ENCODE measurements at places on chromosomes 1 and 21.

DNA sequence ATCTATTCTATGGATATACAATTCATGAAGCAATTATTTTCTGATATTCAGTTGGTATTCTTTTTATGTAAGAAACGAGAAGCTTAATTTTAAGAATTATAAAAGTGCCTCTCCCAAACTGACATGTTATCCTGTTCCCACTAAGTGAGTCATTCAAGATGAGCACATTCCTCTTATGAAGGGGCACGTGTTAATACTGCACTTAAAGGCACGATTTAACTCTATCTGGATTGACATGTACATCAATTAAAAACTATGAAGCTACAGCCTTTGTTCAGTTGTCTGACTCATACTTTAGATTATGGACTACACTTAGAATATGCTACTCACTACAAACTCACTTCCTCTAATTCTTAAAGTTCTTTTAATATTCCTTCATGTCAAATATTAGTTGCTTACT is 111.6 kb downstream of the CYYR1 start:
- DNase-seq: no peak

DNA sequence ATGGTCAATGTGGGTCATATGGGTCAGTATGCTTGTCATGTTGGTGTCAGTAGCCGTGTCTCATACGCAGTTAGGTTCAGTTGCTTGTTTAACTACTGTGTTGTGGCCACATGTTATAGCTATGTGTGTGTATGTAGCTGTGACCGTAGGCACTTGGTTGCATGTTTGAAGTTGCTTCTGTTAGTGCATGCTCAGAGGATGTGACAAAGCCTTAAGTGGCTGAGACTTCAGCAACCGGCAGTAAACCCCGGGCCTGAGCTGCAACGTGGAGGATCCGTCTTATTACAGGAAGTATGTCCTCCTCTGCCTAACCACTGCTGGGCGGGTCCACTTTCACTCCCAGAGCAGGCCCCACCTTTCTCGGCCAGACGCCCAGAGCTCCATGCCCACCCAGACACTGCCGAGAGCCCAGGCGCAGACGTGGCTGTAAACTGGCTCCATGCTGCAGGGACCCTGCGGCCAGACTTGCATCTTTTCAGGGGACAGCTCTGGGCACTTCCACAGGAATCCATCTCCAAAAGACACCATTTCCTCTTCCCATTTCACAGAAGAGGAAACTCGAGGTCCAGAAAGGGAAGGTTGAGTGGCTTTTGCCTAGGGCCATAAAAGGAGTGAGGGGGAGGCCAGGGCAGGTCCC is 2.2 kb downstream of the TCEA3 start:
- DNase-seq: no peak

DNA sequence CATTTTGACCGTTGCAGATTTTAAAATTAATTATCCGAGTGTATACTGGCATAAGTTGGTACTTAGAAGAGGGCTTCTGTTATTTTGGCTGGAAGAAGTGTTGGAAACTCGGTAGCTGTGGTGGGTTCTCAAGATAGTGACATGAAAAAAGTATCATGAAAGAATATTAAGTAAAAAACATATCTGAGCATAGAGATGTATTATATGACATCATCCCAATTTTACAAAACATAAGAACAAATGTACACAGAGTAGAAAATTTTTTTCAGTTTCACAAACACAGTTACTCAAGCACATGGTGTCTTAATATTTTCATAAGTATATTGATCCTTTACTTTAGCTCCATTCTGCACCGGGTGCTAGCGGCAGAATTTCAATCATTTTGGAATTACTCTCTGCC is 684 bp downstream of the IFI16 start:
- no peak for DNase-seq

DNA sequence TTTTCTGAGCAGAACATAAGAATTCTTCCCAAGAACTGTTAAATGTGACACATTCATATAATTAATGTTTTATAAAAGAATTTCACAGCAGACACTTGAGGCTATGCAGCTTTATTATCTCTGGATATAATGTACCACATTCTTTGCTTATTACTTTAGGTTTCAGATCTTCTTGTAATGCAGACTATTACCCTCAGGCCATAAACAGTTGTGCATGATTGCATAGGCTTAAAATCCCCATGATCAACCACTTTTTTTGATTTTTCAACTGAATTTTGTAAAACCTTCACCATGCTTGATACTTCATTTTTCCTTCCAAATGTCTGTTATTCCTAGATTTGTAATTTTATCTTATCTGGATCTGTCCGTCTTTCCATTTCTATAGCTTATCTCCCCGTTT is 1355.7 kb downstream of the BRINP3 start:
- DNase-seq: no peak

GRCh38 chr1:16116002-16116401 is 39.9 kb downstream of the EPHA2 start:
- no peak for DNase-seq

GRCh38 chr1:185681034-185681633 is 53.1 kb upstream of the HMCN1 start:
- no peak for DNase-seq

DNA sequence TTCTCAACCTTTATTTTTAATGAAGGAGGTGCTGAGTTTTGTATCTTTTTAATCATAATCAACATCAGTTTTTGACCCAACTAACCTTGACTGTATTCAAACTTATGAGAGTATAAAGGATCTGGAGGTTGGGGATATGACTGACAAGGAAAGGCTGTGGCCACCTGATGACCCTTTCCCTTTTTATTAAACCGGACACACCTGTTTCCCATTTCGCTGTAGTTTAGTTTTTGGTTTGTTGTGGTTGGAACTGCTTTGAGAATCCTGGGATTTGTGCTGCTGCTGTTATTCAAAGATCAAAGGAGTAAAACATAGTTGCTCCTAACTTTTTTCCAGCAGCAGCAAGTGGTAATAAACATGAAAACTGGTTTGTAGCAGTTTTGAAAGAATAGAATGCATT is 12.4 kb downstream of the PRPF38A start:
- DNase-seq: no peak

DNA sequence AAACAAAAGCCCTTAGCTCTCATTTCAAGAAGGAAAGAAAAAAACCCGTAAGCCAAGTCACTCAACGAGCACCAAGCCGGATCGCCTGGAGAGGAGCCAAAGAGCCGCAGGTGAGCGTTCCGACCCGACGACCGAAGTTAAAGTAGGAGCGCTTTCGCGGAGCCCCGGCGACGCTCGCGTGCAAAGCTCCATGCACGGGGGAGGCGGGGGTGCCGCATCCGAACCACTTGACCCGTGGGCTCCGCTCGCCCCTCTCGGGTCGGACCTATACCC is 382 bp downstream of the GPBP1L1 start:
- no peak for DNase-seq

- peak; percentile 18 for DNase-seq
Measured at GRCh38 chr21:45111703-45112102, 37.3 kb downstream of the ADARB1 start.

DNA sequence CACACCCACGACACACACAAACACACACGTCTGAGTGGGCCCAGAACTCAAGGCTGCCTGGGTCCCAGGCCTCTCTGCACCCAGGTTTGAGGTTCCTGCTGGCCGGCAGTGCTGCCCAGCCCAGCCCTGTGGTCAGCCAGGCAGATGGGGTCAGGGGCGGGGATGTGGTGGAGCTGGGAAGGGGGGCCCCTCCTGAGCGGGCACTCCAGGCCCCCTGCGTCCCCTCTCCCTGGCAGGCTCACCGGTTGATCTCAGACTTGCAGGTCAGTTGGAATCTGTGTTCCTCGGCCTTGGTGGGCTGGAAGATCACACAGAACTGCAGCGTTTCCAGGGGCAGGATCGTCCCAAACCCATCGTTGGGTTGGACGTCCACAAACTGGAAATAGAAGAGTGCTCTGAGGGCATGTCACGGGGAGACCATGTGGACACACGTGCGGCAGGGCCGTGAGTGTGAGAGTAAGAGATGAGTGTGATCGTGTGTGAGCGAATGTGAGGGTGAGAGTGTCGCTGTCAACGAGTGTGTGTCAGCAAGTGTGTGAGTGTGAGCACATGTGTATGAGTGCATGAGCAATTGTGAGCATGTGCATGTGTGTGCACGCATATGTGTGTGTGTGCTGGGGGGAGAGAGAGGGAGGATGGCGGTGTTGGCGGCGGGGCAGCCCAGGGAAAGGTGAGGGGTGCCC is 19.7 kb upstream of the TMEM52 start:
- DNase-seq: no peak

GRCh38 chr1:30471307-30471706 is 252.1 kb downstream of the MATN1 start:
- no peak for DNase-seq

- peak; percentile 5 for DNase-seq
Measured at GRCh38 chr1:242467556-242468145, 56.8 kb downstream of the PLD5 start.

- no peak for DNase-seq
Measured at GRCh38 chr1:116986421-116987255, 14.9 kb upstream of the CD101 start.

GRCh38 chr1:115543247-115543646 is 98.5 kb upstream of the VANGL1 start:
- DNase-seq: no peak

DNA sequence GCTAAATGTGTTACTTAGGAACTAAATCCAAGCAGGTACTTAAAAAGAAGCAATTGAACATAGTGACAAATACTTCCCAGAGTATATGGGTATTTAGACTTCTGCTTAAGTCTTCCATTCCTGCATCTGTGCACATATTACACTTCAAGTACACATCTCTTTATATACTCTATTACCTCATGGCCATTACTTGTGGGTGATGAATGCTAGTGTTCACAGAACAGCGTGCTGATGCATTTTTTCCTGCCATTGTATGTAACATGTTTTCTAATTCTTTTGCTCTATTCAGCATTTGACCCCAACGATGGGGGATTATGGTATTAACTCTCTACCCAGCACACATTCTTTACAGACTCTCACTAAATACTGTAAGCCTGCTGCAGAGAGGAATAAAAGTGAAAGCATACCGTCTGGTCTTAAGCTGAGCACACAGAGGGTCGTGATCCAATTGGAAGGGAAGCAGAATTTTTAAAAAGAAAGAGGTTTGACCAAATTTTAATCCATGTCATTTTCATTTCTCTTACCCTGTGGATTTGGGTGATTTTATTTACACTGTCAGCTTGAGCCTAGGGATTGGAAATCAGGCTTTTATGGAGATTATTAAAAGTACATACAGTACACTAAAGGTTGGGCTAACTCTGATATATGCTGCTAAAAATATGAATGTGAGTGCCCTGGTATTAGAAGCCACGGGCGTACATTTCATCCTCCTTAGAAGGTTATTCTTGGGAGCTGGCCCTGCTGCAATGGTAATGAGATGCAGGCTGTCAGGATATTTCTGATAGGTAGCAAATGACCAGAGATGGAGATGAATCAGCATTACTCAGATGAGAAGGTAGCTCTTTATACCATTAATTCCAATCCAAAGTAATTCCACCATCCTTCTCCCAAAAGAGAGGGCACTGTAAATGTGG is 95.5 kb upstream of the PROX1 start:
- no peak for DNase-seq

- no peak for DNase-seq
Measured at GRCh38 chr1:11787251-11787803, 18.4 kb downstream of the MTHFR start.
